ENCODE measurements at places on chromosomes 11 and 22.

GRCh38 chr22:36373258-36373579, 14.5 kb downstream of the MYH9 start:
- no peak for DNase-seq

DNA sequence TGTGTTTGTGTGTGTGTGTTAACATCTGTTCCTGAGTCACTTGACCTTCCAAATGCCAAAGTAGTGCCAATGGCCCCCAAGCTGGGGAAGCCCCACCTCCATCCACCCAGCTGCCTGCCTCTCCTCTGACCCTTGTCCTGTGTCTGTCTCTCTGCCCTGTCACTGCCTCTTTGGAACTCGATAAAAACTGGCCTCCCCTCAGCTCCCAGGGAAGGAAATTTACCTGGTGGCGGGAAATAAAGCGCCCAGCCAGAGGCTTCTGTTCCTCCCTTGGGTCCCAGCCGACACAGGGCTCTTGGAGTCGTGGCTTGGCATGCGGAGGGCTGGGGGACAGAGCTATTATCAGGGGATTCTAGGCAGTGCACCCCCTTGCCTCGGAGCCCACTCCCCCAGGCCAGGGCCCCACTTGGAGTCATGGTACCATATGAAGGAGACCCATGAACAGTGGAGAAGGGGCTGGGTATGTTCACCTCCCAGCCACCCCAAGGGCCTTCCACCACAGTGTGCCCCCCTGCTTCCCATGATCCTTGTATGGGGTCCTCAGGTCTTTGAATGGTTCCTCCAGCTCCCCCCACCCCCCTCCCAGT, 6.2 kb downstream of the KCNC1 start:
- DNase-seq, result no peak

GRCh38 chr22:24027389-24027975, 16.4 kb downstream of the CABIN1 start:
- DNase-seq, result no peak

GRCh38 chr11:13237761-13238160, 39.8 kb upstream of the BMAL1 start:
- DNase-seq, result no peak

DNA sequence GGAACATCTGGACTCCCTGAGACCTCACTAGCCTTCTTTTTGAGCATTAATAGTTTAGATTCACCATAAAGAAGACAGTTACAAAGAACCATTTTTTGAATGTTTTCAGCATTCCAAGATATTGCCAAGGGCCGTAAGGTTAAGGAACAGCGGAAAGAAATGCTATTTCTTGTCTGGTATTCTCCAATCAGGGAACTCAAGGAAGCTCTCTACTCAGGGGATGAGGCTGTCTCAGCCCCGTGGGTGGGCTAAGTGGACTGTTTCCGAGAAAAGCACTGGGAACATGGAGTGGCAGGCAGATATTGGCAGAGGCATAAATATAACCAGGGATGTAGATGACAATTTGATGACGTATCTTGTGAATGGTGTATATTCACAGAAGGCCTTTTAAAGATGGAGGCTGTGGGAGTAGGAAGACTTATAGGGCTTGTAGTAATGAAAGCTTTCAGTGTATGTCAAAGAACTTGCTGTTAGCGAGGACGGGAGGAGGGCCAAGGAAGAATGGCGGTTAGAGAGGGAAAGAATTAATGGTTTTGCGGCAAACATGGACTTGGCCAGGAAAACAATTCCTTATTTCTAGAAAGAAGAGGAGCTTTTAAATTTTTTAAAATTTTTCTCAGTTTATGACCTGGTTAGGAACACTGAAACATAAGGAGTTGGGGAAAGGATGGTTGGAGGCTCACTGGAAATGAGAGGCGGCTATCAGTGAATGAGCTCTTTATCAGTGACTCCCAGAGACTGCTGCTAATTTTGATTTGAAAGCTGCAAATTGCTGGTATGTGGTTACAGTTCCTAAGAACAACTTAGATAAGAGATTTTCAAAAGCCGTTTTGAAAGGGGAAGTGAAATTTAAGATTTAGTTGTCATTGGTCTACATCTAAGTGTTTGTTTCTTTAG, 64.6 kb downstream of the ST3GAL4 start:
- no peak for DNase-seq

- peak; percentile 30 for DNase-seq
Observed at GRCh38 chr11:22787551-22788162, 41.9 kb downstream of the SVIP start.

GRCh38 chr22:39534591-39535356, 2.2 kb upstream of the RPS19BP1 start:
- peak; percentile 61 for DNase-seq

DNA sequence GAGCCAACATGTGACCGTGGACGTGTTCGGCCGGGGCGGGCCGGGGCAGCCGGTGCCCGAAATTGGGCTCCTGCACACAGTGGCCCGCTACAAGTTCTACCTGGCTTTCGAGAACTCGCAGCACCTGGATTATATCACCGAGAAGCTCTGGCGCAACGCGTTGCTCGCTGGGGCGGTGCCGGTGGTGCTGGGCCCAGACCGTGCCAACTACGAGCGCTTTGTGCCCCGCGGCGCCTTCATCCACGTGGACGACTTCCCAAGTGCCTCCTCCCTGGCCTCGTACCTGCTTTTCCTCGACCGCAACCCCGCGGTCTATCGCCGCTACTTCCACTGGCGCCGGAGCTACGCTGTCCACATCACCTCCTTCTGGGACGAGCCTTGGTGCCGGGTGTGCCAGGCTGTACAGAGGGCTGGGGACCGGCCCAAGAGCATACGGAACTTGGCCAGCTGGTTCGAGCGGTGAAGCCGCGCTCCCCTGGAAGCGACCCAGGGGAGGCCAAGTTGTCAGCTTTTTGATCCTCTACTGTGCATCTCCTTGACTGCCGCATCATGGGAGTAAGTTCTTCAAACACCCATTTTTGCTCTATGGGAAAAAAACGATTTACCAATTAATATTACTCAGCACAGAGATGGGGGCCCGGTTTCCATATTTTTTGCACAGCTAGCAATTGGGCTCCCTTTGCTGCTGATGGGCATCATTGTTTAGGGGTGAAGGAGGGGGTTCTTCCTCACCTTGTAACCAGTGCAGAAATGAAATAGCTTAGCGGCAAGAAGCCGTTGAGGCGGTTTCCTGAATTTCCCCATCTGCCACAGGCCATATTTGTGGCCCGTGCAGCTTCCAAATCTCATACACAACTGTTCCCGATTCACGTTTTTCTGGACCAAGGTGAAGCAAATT, 1.8 kb downstream of the FUT4 start:
- no peak for DNase-seq

GRCh38 chr11:105297463-105297862, 157.9 kb upstream of the CARD18 start:
- DNase-seq, result no peak

- DNase-seq, result no peak
Observed at GRCh38 chr11:35812828-35813227, 131.0 kb upstream of the LDLRAD3 start.

GRCh38 chr11:111565114-111565720, 24.7 kb downstream of the LAYN start:
- DNase-seq, result peak; percentile 66
